ENCODE measurements at places on chromosomes 11 and 22.

GRCh38 chr22:27149921-27150543 lies 492.6 kb downstream of the MIAT start:
- no peak for DNase-seq

DNA sequence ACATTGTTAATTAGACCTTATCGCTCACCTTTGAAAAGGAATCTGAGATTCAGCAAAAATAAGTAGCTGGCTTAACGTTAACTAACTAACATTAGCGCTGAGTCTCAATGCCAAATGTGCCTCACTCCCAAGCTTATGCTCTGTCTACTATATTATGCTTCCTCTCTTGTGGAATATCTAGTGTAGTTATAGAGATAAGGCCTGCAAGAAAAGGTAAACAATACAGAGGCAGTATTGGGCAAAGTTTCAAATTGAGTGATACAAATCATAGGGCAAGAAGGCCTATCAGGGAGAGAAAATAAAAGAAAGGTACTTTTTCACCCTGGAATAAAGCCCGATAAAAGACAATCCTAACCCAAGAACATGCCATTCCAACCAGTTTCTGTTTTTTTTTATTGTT lies 61.6 kb upstream of the SLC17A6 start:
- no peak for DNase-seq

DNA sequence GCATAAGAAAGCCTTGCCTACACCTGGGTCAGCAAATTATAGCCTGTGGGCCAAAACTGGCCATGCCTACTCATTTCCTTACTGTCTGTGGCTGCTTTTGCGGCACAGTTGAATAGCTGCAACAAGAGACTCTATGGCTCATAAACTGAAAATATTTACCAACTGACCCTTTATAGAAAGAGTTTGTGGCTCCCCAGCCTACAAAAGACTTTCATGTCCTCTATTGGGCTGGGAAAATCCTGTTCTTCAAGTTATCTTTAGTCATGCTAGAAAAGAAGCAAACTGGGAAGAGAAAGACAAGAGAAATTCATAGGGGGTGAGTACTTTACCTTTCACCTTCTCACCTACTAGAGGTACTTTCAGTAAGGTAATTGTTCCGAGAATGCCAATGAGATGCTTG lies 175.1 kb downstream of the SWAP70 start:
- no peak for DNase-seq

DNA sequence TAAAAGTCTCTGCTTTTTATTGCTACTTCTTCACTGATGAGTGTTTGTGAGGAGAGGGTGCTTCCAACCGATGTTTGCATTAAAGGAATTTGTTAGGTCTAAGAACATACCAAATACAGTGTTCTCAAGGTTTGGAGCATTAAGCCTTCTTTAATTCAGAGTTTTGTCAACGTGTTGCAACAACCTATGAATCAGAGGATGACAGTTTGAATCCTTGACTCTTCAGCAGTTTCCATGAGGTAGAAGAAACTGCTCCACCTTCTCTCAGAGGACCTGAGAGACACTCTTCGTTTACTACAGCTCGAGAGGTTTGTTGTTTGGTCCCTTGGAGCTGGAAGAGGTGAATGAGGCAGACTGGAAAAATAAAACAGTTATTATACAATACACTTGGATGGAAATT lies 55.7 kb downstream of the NCAM1 start:
- no peak for DNase-seq

DNA sequence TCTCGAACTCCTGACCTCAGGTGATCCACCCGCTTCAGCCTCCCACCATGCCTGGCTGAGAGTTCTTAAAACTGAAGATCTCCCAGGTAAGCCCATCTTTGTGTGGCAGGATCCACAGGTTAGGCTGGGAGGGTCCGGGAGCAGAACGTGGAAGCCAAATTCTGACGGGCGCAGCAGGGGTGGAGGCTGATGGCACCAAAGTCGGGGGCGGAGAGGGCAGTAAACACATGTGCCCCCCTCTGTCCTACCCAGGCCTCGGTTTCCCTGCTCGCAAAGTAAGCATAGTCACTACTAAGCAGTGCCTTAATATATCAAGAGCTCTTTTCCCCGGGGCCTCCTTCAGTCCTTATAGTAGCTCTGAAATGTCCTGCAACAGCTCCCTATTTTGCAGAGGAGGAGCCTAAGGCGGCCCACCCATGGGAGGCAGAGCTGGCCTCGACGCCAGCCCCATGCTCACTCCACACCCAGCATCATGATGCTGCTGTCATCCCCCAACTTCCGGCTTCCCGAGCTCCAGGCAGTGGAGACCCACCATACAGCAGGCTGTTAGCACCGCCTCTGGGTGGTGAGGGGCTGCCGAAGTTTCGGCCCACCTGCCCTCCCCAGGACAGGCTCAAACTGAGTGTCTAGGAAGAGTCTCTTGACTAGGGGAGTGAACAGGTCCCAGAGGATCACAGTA lies 230.0 kb downstream of the CTTN start:
- DNase-seq: no peak

DNA sequence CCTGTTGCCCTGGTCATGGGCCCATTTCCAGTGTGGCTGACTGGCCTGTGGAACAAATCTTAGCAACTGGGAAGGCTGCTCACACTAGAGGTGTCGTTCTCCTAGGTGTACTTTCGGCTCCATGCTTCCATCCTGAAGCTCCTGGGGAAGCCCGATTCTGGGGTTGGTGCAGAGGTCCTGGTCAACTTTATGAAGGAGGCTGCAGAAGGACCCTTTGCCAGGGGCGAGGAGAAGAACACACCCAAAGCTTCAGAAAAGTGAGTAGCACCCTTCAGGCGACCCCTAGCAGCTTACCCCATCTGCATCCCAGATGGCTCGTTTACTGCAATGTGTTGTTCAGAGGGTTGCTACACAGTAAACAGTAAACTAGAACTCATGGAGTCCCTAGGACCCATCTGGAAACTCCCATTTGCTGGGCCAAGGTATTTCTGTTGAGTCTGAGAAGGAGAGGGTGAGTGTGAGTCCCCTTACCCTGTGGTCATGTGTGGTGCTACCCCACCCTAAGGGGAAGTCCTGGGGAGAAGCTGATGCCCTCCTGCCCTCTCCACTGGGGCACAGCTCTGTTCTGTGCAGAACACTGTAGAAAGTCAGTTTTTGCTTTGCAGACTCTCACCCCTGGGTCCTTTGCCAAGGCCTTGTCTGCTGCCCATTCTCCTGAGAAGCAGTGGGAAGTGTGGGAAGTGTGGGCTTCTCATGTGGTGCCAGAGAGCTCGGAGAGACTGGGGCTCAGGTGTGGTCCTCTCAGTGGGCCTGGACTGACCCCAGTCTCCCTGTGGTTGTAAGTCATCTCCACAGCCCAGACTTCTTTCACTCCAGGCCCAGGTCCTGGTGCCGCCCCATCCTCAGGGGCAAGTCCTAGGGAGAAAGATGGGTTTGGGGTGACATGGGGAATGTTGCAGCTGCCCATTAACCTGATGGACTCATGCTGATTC lies 85.0 kb downstream of the CABIN1 start:
- no peak for DNase-seq

Measured in NCI-H526 (cell line).